Activated CD8-positive, alpha-beta memory T cell treated with anti-CD3 and anti-CD28 coated beads for 4 hours (primary cell): ENCODE measurements at places on chromosomes 2 and 18.

GRCh38 chr2:97871096-97871780 lies 124.5 kb downstream of the TMEM131 start:
- no peak for DNase-seq

DNA sequence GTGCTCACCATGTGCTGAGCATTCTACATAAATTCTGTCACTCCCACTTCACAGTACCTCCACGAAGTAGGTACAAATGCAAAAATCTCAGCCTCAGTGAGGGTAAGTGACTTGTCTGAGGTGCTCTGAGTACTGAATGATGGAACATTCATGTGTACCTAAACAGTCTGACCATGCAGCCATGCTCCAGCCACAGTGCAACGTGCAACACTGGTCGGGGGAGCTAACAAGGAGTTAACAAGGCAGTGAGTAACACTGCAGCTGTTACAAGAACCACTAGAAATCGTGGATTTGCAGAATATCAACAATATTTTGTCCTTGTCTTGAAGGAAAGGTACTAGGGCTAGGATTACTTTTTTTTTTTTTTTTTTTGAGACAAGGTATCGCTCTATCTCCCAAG lies 36.6 kb upstream of the NDUFV2 start:
- DNase-seq, result no peak

DNA sequence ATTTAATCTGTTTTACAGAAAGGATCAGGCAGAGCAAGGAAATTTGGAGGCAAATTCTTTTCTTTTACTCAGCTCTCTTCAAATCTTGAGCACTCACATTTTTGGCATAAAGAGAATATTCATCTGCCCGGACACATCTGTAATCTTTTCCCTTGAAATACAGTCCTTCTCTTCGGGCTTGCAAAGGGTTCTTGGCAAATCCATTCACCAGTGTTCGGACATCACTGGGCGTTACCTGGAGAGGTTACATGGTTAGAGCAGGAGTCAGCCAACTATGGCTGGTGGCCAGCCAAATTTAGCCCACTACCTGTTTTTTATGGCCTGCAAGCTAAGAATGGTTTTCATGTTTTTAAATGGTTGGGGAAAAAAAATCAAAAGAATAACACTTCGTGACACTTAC lies 2.1 kb downstream of the PFN4 start:
- no peak for DNase-seq

GRCh38 chr2:190867212-190867611 lies 13.4 kb upstream of the GLS start:
- DNase-seq, result no peak

- no peak for DNase-seq
Measured at GRCh38 chr2:156436497-156437085, 412 bp downstream of the GPD2 start.

DNA sequence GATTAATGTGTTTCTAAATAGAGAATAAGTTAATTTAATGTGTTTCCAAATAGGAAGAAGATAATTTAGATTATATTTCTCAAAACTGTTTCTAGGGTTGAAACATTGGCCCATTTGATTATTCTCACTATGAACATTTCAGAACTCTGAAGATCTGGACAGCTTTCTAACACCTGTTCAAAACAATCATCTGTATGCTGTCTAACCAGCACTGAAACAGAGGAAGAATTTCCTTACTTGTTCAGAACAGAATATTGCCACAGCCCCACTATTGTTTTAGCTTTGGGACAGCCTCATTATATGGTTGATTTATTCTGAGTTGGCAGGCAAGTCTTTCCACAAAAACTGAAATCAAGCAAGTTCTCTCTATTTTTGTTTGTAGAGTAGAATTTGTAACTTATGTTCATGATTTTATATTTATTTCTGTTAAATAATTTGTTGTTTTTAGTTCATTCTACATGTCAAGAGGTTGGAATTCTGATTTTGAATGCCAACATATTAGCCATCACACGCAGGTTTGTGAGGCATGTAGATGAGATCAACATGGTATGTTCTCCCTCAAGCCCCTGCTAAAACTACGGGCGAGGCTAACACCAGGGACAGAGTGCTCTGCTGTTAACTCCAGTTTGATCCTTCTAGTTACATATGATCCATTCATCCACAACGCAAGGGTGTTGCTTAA lies 11.2 kb downstream of the IL18RAP start:
- no peak for DNase-seq

DNA sequence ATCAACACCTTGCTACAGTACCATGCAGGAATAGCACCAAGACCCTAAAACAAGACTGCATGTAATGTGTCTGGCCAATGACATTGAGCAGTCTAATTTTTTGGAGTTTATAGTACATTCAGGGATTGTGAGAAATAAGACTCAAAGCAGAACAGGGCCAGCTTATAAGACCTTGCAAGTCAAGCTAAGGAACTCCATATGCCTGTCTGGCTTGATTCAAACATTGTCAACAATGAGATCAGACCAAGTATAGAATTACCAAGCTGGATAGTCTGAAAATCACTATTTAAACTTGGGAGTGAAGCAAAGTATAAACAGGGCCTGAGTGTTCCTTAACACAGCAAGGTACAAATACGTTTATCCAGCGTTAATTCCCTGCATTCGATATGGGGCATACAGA lies 370.9 kb downstream of the CNTNAP5 start:
- DNase-seq, result no peak

GRCh38 chr2:17301437-17301836 lies 216.8 kb downstream of the RAD51AP2 start:
- no peak for DNase-seq

DNA sequence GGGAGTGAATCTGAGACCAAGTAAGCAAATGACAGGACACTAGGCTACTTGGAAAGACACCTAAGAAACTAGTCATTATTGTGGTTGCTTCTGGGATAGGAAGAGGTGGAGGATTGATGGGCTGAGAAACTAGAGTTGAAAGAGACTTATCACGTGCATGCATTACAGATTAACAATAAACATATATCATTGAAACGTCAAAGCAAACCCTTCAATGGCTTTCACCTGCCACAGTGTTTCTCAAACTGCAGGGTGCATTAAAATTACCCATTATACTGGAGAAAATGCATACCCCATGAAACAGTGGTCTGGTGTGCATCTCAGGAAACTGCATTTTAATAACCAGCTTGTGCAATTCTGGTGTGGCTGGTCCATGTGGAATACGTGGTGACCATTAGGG lies 318.8 kb downstream of the SMAD2 start:
- no peak for DNase-seq

- DNase-seq, result no peak
Measured at GRCh38 chr2:212832211-212833195, 293.9 kb upstream of the ERBB4 start.

DNA sequence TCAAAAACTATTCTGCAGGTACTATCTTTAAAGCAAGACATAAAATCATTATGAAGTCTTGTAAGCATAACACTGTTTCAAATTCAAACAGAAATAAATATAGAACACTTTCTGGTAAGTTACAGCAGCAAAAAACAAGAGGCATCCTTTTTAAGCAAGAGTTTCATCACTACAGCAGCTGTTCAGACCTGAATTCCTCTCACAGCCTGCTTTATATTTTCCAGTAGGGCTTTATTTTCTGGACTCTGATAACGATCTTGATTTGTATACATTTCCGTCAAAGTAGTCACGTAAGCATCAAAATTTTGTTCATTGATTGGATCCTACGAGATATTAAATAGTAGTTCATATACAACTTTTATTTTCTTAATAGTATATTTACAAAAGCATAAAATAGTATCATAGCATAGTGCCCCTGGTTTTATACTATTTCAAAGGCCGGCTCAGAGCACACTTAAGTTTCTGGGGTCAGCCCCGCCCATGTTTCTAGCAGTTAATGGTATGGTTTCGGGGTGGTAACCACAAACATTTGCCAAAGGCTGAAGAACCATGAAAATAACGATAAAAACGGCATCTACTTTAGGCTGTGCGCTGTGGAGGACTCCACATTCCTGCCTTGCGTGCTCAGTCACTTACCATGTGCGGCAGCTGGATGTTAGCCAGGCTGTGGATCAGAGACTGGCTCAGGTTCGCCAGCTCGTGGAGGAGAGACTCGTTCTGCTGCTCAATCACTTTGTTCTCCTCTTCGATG lies 47.5 kb upstream of the PXDN start:
- DNase-seq, result no peak

DNA sequence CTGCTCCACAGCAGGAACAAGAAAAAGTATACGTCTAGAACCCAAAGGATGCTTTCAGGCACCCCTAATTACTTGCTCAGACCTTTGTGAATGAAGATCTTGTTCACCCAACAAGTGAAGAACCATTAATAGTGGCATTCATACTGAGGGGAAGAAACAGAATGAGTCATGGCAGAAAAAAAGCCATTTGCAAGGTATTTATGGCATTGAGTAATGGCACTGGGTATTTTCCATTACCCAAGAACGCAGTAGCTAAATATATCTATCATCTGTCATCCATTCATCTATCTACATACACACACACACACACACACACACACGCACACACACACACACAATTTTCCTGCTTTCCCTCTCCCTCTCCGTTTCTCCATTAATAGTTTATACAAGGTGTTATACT lies 56.4 kb upstream of the XIRP2 start:
- no peak for DNase-seq

- no peak for DNase-seq
Measured at GRCh38 chr2:70498054-70498453, 55.6 kb downstream of the TGFA start.

DNA sequence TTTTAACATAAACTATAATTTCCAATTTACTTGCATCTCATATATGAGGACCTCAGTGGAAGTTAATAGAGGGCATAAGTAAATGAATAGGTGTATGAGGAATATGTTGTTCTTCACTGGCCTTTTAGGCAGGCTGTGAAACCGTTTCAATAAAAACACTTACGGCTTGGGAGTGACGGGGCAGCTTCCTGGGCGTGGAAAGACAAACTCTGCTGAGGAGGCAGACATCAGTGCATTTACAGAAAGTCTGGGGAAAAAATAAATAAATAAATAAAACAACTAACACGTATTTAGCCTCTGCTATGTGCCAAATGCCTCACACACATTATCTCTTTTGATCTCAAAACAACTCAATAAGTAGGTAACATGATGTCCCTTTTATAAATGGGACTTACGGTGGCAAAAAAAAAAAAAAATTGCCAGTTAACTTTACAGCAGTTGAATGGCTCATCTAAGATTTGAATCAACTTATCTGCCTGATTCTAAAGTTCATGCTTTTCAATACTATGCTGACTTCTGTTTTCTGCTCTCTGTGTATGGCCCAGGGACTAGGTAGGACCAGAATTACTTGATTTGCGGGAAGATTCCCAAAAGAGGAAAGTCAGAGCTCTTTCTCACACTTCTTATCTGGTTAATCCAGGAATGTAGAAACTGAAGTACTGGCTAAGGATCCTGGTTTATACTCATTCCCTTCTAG lies 77.5 kb upstream of the LRATD1 start:
- DNase-seq, result no peak

- no peak for DNase-seq
Measured at GRCh38 chr2:375956-376307, 88.0 kb upstream of the ALKAL2 start.

- DNase-seq, result no peak
Measured at GRCh38 chr2:165371356-165371755, 98.1 kb upstream of the CSRNP3 start.

DNA sequence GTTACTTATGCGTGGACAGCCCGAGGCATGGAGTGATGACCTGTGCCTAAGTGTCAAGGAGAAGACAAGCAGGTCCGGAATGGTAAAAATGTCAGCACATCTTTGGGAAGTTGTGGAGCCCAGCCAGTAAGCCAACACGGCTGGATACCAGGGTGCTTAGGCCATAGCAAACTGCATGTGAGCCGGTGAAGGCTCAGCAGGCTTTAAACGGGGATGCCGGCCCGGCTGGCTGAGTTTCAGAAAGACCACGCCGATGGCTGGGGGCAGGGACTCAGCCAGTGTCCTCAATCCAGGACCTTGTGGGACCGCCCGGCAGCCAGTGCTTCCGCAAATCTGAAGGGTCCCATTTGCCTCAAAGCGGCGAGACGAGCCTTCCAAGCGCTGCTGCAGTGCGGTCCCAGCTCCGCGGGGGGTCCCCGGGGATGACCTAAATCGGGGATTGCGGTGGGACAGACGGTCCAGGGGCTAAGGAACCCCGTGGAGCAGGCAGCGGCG lies 946 bp upstream of the AGAP1 start:
- no peak for DNase-seq

DNA sequence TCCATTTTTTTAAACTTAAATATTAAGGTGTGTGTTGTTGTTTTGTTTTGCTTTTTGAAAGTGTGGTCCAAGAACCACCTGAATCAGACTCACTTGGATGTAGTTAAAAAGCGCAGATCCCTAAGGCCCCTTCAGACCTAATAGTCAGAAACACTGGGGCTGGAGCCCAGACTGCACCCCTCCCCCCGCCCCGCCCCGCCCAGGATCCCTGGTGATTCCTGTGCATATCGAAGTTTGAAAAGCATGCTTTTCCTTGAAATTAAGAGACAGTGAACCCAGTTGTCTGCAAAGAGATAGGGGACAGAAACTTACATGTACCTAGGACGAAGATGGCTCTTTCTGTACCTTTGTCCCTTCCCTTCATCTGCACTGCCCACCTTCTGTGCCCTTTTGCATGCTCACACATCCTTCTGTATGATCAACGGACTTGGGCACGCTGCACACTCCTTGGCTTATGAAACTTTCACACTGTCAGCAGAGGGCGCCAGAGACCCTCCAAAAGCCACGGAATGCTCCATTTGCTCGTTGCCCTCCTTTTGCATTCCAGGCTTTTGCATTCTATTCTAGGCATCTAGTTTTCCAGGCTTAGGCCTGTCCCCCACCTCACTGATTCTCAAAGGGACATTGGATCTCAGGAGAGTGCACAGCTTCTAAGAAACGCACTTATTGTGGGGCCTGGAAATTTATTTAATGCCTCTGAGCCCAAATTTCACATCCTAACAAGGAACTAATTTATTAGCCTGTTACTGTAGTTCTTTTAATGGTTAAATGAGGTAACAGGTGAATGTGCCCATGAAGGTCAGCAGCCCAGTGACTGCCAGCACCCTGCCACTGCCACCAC lies 32.8 kb upstream of the SLC14A1 start:
- peak; percentile 55 for DNase-seq

GRCh38 chr18:74082742-74083556 lies 64.7 kb downstream of the FBXO15 start:
- no peak for DNase-seq

DNA sequence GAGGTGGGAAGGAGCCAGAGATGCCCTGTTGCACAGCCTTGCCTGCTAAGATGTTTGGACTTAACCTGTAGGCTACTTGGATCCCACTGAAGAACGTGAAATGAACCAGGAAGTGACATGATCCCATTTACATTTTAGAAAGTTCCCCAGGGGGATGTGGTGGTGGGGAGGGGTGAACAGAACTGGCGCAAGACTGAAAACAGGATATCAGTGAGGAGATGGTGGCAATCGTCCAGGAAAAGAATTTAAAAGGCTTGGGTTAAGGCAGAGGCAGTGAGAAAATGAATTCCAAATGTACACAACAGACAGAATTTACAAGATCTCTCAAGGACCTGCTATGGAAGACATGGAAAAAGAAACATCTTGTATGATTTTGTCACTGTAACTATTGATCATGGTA lies 42.3 kb downstream of the SULT1C2 start:
- DNase-seq, result no peak

GRCh38 chr2:36966370-36967235 lies at the start of gene STRN:
Gene STRN, minus strand, starts transcription at chr2:36966536. Its CDS starts 73 bp downstream, at chr2:36966463.
- DNase-seq, result peak; percentile 95
